ENCODE measurements at places on chromosomes 2 and 18. TPM values are rescaled to one million over a fixed set of nuclear protein-coding genes. Genes with fewer than 3 reads are reported as not detected.

Gene DLGAP1
- 4.1 TPM for total RNA-seq

Gene MFSD2B
- 0.20 TPM for total RNA-seq

Gene SPR
- 91.0 TPM for total RNA-seq

DNA sequence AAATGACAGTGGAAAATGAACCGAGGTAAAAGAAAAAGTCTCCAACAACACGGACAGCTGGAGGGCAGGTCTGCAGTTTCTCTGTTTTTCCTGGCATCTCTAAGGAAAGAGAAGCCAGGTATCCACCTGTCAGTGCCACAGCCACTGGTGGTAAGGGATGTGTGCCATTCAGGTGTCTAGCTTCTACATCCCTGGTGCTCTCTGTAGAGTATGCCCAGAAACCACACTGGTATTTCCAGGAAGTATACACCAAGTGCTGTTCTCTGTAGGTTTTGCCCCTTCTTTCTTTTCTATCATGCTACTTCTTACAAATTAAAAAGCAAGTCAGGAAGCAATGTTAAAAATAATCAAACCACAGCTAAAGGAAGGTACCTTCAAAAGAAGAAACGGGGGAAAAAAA lies 7.6 kb upstream of the AGFG1 start:
- no peak for DNase-seq

DNA sequence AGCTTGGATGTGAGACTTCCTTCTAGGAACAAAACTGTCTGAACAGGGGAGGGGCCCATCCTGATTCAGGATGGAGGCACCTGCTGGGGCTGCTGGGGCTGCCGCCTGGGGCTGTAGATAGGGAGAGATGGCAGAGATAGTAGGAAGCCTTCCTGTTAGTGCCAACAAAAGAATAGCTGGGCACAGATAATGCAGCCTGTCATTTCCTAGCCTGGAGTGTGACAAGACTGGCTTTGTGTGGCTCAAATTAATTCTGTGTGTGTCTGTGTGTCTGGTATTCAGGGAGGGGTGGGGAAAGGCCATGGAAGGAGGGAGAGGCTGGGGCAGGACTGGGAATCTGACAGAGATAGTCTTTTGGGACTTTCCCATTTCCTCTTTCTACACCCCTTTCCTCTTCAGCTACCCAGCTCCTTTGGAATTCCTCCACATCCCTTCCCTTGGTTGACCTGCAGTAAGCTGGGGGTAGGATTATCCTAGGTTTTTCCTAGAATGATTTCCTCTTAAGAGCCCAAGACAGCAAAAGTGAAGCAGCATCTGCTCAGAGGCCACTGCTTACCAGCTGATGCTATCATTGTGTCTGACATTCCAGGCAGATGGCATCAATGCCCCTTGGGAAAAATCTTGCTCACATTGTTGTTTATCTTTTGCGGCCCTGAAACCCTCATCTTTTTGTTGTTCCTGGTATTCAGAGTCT lies 144.9 kb upstream of the LHCGR start:
- no peak for DNase-seq

DNA sequence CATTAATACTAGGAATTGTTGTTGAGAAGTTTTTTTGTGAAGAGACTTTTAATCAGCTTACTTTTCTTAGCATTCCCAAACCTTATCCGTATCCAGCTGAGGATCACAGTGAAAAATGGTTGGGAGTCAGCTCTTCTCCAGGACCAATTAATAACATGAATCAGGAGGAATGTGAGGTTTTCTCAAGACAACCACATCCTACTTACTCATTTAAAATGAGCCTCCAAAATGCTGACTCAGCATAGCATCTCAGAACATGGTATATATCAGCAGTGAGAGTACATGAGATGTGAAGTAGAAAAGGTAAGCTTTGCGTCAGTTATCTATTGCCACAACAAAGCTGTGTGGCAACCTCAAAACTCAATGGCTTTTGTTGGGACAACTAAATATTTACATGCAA lies 140.3 kb downstream of the NRP2 start:
- DNase-seq: no peak

DNA sequence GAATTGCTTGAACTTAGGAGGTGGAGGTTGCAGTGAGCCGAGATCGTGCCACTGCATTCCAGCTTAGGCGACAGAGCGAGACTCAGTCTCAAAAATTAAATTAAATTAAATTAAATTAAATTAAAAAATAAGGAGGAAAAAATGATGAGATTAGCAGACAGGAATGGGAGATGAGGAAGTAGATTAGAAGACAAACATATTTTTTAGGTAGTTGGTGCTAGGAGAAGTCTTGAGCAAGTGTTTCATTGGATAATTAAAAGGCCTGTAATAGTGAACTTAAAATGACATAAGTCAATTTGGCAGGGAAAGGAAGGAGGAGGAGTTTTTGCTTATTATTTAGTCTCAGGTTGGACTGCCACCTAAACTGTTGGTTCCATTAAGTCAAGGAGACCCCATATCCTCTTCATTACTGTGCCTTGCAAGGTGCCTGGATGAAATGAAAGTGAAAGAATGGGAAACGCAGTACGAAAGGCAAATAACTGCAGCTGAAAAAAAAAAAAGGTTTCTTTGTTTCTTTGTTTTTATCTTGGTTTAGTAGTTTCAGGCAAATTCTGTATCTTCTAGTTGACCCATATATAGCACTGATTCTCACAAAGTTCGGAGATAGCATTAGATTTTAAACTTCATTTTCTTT lies 162.0 kb downstream of the SLC8A1 start:
- no peak for DNase-seq

DNA sequence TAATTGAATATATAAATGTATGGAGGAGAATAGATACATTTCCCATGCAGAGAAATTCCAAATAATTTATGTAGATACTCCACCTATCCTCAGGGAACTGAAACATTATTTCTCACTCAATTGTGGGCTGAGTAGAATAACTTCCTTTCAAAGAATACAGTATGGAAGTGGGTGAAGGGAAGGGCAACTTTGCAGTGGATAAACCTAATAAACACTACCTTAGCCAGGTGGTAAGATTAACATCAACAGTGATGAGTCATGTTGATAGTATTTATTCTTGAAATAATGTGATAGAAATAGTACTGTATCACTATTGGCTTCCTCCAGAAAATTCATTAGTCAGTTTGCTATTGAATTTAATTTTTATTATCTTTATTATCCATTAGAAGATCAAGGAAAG lies 716.4 kb upstream of the CHAC2 start:
- DNase-seq: no peak

DNA sequence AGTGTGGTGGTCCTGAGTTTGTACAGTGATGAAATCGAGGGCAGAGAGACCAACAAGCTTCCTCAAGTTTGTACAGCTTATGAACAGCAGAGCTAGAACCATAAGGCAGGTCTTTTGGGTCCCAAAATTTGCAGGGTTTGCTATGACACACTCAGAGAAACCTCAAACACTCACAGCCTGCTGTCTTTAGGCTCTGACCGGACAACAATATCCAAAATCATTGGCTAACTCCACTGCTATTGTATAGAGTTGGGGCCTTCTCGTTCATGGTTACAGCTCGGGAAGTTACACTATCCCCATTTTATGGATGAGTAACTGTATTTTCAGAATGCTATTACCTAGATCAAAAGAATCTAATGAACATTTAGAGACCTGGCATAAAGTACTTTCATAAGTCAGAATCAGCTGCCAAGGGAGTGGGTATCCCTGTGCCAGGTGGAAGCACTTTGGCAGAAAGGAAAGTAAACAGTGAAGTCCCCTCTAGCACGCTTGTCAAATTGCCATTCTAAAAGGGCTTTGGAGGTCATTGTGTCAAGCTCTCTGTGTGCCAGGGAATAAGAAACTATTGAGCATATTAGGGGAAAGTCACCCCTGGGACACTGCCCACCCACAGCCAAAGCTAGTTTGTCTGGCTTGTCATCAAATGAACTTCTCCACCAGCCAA lies 331.8 kb downstream of the ALK start:
- DNase-seq: no peak

All from mucosa of descending colon (tissue), 3 donors.